ENCODE measurements at places on chromosomes 11 and 22.

DNA sequence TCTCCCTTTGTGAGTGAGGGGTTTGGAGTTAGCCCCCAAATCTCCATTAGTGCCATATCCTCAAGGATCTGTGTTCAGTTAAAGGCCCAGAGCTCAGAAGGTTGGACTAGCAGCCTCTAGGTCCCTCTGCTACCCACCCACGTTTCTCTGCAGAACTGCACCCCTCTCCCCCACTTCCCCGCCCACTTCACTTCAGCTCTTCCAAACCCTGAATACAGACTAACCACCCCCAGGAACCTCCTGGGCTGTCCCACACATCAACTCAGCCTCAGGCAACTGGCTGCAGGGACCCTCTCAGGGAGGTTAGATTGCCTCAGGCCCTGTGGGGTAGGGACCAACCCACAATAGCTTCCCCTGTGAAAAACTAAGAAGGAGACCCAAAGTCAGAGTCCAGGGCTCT, 840 bp downstream of the VPREB3 start:
- no peak for DNase-seq

GRCh38 chr22:28245579-28246224, 326.6 kb upstream of the PITPNB start:
- no peak for DNase-seq

DNA sequence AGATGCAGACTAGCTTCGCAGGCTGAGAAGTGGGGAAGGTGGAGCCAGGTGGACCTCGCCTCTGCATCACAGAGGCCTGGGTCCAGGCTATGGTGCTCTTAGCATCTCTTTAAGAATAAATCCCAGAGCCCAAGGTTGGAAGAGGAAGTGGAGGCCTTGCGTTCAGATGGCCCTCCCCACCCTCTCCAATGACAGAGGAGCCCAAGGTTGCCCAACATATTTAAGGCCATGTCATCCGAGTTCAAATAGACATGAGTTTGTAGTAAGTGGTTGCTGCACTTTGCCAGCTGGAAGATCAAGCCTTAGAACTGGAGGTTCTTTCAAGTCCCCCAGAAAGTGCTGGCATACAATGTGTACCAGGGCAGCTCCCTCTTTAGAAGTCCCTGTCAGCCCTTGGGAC, 47.1 kb upstream of the HORMAD2 start:
- no peak for DNase-seq

- no peak for DNase-seq
Measured at GRCh38 chr22:38127869-38128268, 17.4 kb upstream of the BAIAP2L2 start.

- no peak for DNase-seq
Measured at GRCh38 chr22:27581688-27582087, 219.9 kb downstream of the MN1 start.
